Fibroblast of skin of scalp (primary cell): ENCODE measurements at places on chromosomes 12 and 14.

DNA sequence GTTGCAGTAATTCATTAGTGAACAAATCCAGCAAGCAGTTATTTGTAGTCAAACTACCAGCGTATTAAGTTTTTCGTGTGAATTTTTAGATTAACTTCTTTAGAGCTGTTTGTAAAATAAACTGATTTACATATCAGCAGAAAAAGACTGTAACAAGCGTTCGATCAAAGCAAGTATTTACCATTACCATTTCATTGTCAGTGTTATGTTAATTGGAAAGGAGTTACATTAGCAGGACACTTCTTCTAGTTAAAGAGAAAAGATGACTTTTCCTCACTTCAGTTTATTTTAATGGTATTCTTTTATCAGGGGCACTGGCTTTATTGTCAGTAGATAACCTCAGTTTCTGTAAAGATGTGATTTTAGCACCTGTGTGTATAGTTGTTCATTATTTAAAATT, 151.1 kb upstream of the AEBP2 start:
- DNase-seq = no peak

GRCh38 chr14:22607291-22607690, 9.2 kb downstream of the ABHD4 start:
- peak; percentile 28 for DNase-seq

DNA sequence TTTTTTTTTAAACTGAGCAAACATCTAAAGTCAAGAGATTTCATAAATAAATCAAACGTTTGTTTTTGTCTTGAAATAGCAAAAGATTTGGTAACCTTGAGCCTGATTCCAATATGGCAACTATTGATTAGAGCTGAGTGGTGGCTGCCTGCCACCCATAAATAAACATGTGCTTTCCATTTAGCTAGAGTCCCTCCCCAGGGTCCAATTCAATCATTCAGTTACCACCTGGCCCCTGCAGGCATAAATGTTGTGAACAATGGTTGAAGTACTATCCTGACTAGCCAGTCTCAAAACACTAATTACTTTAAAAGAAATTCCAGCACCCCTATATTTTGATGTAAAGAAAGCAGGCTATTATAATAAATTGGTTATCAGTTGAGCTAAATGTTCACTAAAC, 129.7 kb upstream of the GRIP1 start:
- no peak for DNase-seq

- no peak for DNase-seq
These were observed 16.7 kb downstream of the OSBPL8 start for GRCh38 chr12:76542908-76543307.

DNA sequence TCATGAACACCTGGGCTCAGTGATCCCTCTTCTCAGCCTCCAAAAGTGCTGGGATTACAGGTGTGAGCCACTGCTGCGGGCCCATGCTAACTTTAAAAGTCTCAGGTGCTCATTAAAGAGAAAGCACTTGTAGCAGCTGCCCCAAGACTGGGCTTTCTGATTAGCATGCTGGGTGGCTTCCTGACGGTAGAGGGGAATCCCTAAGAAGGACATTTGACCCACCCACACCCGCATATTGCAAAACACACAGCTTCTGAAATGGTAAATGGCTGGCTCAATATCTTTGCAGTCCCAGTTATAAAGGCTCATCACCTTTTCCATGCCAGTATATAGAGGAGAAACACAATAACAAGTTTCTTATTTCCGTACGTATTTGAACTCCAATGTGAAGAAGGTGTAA, 19.3 kb upstream of the BICD1 start:
- DNase-seq = no peak

DNA sequence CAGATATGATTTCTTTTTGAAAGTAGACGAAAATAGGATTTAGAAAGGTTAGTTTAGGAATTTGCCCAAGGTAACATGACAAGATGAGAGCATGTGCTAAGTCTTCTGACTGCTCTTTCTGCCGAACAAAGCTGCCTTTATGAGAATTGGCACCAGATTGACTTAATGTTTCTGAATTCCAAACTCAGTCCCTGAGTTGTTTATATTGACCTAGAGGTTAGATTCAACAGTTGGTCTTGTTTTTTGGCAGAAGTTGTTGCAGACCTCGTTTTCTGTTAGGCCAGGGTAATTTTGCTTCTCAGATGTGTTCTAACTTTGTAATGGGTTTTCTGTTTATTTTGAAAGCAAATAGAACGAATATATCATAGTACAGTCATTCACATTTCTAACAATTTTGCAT, 61.5 kb upstream of the LRTM2 start:
- DNase-seq = no peak

DNA sequence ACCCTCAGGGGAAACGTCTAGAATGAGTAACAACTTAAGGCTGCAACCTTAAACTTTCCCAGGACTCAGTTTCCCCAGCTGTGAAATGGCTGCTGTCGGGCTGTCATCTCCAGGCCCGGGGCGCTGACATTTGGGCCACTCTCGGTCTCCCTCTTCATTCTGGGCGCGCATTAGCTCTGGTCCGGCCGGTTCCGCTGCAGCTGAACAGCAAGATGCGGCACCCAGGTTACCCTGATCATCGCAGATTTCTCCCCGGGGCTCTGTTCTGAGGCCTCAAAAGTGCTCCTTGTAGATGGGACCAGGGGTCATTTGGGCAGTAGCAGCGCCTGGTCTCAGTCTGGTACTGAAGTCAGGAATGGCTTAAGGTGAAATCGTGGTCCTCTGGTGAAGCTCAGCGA, 890 bp upstream of the BCL7A start:
- no peak for DNase-seq
